ENCODE measurements at places on chromosomes 7 and 10.

GRCh38 chr7:30144657-30145306 lies 10.0 kb downstream of the MTURN start:
- DNase-seq = no peak

- no peak for DNase-seq
Measured at GRCh38 chr10:93222211-93222754, 148.6 kb downstream of the CYP26A1 start.

GRCh38 chr10:5442065-5442989 lies 30.0 kb downstream of the NET1 start:
- DNase-seq = no peak

DNA sequence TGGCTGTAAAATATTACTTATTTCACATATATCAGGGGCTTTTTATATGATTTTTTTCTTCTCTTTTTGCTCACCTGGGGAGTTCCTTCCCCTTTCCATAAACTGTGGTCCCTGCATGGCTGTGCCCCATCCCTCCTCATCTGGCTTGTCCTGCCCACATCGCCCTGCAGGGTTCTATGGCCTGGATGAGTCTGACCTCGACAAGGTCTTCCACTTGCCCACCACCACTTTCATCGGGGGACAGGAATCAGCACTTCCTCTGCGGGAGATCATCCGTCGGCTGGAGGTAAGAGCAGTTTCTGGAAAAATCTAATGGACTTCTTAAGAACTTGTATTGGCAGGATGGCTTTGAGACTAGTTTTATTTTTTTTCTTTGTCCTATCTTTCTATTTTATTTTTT lies 60.1 kb downstream of the OGDH start:
- no peak for DNase-seq

DNA sequence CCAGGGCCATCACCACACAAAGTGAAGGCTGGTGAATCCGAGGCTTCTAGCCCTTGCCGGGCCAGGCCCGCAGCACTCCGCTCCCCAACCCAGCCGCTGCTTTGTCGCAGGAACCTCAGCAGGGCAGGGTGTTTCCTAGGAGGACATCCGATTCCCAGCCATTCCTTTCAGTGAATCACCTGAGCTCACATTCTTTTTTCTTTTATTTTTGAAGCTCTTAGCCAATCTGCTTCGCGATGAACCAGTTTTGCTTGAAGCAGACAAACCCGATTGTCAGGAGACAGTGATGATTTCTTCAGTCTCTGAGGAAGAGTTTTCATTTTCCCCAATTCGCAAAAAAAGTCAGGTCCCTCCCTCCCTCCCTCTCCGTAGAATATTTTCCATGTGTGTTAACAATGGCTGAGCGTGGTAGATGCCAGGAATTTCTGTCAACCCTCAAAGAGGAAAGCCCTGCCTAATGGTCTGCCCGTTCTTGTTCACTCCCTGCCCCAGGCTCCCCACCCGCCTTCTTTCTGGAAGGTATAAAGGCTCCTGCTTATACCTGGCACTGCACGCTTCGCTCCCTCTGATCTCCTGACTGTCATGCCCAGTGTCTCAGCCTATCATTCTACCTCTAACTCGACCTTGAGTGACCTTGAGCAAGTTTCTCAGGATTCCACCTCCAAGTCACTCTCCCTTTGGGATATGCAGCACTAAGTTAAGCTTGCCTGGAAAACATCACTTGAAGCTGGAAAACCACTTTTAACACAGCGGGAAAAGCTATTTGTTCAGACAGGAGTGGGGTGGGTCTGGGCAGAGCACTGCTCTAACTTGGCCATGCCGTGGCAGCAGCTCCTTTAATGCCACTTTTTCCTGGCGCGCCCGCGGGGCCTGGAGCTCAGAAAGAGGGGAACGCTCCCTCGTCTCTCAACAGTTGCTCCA lies 35.1 kb downstream of the EGFR start:
- DNase-seq = no peak

- DNase-seq = no peak
Measured at GRCh38 chr10:77485847-77486246, 151.8 kb downstream of the KCNMA1 start.

DNA sequence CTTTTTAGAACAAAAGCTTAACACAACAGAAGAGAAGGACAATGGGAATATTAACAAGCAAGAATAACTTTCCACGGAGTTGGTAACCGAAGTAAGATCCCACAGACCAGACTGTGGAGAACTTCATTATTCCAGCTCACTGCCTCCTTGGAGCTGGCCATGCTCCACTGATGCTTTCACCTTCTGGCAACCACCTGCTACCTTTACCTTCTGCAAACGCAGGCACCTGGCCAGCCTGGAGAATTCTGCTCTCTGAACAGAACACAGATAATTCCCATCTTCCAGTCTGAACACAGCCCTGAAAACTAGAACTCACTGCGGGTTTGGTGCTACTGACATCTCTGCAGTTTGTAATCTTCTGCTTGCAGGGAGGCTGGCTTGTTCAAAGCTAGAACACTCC lies 66.5 kb downstream of the JAZF1 start:
- no peak for DNase-seq

DNA sequence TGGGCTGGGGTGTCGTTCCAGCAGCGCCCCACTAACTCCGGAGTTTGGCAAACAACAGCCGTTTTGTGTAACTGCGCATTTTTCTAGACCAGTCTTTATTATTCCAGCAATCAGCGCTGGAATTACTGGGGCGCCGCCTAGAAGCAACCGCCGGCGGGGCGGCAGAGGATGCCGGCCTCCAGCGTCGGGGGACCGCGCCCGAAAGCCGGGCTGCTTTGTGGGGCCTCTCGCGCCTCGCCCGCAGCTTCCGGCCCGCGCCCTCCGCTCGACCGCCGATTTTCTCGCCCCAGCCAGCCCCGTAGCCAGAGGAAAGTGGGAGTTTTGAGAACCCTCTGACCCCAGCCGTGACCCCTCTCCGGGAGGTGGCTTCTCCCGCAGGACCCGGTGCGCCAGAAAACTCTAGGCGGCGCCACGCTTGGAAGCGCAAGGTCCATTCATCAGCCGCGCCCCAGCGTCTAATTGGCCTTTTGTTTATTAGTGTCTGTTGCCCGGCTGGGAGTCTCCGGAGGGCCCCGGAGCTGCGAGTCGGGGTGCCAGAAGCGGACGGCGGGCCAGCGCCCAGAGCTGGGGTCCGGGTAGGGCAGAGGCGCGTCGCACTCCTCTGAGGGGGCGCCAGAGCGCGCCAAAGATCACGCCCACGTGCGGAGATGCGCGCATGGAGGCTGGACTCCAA lies 10.7 kb downstream of the EMX2 start:
- DNase-seq = no peak

DNA sequence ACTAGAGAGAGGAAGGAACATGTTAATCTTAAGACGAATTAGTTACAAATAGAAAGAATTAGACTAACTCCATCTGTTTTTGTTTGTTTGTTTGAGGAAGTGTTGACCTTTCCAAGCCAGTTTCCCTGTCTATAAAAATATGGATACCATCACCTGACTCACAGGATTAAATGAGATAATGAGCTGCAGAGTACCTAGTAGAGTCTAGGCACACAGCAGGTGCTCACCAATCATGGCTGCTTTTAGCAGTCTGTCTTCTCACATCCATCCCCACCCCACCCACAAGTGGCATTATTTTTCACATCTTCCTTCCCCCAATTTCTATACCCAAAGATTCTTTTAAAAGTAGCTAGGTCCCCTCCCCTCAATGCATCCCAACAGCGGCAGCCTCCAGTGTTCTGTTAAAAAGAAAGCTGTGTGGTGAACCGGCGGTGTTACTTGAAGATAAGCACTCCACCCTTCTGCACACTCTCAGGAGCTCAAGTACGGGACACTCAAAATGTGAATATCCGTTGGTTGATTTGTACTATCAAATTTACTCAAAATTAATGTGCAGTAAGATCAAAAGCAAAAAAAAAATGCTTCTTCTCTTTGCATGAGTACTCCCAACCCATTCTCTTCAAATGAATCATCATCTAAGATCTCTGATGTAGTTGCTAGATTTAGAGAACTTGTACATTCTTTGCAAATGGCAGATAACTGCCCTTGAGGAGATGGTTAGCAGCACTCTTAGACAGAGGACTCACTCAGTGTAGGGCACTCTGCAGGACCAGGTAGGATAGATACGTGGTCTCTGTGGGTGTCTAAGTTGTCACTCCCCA lies 145.4 kb upstream of the ASAH2 start:
- DNase-seq = no peak

GRCh38 chr10:74586088-74586585 lies 240.3 kb upstream of the KAT6B start:
- no peak for DNase-seq

GRCh38 chr7:124813994-124814798 lies 48.6 kb upstream of the GPR37 start:
- DNase-seq = no peak

GRCh38 chr7:32879460-32879859 lies 12.1 kb downstream of the KBTBD2 start:
- no peak for DNase-seq

Data from stimulated activated CD8-positive, alpha-beta memory T cell treated with anti-CD3 and anti-CD28 coated beads, Interleukin-2, amount 100 ng/mL, for 48 hours (primary cell).